Fibroblast of upper back skin (primary cell): ENCODE measurements at places on chromosomes 7 and 10.

DNA sequence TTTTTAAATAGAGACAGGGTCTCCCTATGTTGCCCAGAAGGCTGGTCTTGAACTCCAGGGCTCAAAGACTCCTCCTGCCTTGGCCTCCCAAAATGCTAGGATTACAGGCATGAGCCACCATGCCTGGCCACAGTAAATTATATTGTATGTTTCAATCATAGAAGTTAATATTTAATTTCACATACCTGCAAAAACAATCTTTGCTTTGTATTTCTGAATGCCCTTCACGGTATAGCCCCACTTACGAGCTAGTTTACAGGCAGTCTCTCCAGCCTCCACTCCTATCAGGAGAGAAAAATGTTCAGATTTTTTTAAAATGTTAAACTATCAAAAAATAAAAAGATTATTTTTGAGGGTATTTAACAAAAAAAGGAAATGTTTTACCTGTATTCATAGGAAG, 10.4 kb downstream of the OAT start:
- DNase-seq, result no peak

DNA sequence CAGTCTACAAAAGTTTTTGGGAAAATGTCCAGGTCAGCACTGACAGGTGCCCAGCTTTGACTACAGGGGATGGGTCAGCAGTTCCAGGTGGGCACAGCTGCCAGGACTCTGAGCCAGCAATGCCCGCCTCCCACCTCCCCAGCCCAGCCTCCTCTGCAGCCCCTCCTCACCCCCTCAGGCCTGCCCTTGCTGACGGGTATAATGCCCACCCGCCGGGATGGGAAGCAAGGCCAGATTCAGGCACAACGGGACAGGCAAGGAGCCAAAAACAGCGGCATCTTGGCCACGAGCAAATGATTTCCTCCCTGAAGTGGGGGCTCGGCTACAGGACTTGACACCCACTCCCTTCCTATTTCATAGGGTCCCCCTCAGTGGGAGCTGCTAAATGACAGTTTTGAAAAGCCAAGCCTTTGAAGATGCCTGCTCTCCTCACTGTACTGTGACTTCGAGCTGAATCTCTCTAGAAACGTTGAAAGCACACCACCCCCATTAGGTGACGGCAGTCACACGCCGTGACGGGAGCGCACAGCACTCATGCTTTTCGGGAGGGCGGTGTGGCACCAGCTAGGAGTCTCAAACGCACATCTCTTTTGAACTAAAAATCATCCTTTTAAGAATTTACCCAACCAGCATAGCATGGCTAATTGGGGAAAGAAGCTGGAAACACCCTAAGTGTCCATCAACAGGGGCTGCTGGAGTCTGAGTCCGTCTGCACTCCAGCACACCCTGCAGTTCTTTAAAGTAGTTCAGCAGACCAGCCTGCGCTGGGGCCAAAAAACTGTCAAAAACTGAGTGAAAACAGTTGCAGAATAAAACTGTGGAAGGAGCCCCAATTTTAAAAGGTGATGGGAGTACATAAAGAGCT, 29.6 kb downstream of the MAD1L1 start:
- peak; percentile 5 for DNase-seq

- DNase-seq, result peak; percentile 58
These were observed 154.7 kb downstream of the NEURL1 start for GRCh38 chr10:103648251-103648635.

- DNase-seq, result no peak
These were observed 68.5 kb downstream of the NHLRC2 start for GRCh38 chr10:113922787-113923570.

DNA sequence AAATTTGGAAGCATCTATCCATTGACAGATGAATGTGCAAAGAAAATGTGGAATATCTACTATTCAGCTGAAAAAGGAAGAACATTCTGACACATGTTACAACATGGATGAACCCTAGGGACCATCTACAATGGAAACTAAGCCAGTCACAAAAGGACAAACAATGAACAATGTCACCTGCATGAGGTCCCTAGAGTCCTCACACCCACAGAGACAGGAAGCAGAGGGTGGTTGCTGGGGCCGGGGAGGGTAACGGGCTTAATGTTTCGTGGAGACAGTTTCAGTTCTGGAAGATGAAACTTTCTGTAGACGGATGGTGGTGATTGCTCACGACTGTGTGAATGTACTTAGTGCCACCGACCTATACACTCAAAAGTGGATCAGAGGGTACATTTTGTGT, 282.9 kb downstream of the ADARB2 start:
- no peak for DNase-seq

DNA sequence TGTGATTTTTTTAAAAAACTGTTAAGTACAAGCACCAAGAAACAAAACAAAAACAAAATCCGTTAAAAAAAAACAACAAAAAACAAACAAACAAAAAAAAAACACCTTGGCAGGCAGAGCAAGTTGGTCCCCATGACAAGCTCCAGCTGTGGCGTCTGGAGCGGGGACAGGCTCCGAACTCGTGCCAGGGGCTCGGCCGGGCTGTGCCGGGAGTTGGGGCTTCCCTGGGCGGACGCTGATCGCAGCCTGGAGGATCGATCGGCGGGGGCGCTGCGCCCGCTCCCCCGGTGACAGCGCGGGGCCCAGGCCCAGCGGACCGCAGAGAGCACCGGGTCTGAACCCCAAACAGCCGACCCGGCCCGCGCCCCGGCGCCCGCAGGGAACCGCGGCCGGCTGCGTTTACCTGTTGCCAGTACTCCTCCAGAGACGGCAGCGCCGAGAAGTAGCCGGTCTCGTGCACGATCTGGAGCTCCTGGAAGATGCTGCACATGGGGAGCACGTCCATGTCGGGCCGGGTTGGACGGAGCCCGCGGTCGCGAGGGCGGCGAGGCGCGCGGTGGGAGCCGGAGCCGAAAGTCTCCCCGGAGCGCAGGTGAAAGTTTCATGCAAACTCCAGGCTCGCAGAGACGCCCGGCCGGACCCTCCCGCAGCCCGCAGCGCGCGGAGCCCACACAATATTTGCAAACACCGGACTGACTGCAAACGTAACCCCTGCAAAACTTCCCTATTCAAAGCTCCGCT, at the start of gene KLF6:
Gene KLF6 (minus strand): TSS at position 700 of the 741 bp plus-strand sequence. CDS start 195 bp downstream, at position 505.
- peak; percentile 18 for DNase-seq

GRCh38 chr7:151992375-151992774, 33.1 kb upstream of the GALNT11 start:
- peak; percentile 13 for DNase-seq

DNA sequence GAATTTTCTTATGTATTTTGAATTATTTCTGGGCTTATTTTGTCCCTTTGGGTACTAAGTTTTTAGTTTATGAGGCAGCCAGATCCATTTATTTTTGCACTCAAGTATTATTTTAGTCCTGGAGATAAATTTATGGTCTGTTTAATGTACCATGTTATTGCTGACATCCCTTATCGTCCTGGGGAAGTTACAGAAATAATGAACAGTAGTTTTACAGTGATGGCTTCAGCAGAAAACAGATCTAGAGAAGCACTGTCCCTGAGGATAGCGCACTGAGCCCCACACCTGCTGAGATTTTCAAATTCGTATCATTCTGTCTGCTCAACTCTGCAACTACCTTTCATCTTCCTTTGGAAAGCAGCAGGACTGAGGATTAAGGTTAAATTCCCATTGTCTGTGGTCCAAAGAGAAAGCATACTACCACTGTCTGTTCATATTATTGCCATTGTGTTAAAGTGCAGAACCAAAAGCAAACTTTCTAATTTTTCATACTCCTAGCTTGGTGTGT, 168.3 kb downstream of the SNX13 start:
- no peak for DNase-seq

GRCh38 chr10:124010563-124011131, 82.8 kb downstream of the CHST15 start:
- DNase-seq, result no peak

DNA sequence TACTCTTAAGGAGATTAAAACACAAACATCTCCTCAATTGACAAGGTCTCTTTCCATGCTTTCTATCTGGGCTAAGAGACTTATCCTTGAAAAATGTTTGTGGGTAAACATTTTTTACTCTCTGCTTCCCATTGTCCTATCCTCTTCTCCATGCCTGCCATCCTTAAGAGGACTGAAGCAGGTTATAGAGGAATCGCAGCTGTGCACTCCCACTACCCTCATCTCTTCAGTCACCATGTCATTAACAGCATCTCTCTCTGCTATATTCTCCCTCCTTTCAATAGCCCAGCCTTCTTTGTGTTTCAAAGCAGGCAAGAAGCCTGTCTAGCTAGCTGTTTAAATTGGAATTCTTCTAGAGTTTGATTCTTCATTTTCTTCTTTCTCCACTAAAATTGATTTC, 22.6 kb downstream of the COL1A2 start:
- peak; percentile 21 for DNase-seq

GRCh38 chr10:87895430-87895829, 32.0 kb downstream of the PTEN start:
- DNase-seq, result no peak

DNA sequence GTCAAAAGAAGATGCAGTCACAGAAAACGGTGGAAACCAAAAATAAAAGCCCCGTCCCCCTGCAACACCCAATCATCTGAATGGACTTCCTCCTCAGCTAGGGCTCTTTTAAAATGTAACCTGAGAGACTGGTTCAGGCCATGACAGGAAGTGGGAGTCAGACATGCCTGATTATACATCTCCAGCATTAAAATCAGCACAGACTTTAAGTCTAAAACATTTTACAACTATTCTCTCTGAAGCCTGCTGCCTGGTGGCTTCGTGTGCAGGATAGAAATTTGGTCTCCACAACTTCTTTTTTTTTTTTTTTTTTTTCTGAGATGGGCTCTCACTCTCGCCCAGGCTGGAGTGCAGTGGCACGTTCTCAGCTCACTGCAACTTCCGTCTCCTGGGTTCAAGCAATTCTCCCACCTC, 30.3 kb downstream of the HACD1 start:
- peak; percentile 44 for DNase-seq

- DNase-seq, result no peak
These were observed 216.5 kb upstream of the SEMA3C start for GRCh38 chr7:81135324-81135723.

GRCh38 chr7:87918740-87919139, 15.3 kb upstream of the ADAM22 start:
- no peak for DNase-seq

DNA sequence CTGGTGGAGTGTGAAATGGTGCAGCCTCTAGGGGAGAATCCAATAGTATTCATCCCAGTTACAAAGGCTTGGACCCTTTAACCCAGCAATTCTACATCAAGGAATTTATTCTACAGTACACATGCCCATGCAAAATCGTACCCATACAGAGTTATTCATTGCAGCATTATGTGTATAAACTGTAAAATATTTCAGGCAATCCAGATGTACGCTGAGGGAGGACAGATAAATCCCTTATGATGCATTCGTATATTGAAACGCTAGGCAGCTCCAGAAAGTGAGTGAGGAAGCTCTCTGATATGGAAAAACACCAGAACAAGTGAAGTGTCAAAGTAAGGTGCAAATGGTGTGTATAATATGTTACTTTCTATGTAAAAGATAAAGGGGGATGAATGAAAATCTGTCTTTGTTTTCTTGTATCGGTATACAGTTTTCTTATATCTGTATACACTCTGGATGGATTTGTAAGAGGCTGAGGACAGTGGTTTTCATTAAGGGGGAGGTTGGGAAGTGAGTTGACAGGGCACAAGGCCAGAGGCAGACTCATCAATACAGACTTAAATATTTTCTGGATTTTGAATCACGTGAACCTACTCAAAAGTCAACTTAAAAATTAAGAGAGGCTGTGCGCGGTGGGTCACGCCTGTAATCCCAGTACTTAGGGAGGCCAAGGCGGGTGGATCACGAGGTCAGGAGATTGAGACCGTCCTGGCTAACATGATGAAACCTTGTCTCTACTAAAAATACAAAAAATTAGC, 17.1 kb downstream of the VWA2 start:
- DNase-seq, result no peak

DNA sequence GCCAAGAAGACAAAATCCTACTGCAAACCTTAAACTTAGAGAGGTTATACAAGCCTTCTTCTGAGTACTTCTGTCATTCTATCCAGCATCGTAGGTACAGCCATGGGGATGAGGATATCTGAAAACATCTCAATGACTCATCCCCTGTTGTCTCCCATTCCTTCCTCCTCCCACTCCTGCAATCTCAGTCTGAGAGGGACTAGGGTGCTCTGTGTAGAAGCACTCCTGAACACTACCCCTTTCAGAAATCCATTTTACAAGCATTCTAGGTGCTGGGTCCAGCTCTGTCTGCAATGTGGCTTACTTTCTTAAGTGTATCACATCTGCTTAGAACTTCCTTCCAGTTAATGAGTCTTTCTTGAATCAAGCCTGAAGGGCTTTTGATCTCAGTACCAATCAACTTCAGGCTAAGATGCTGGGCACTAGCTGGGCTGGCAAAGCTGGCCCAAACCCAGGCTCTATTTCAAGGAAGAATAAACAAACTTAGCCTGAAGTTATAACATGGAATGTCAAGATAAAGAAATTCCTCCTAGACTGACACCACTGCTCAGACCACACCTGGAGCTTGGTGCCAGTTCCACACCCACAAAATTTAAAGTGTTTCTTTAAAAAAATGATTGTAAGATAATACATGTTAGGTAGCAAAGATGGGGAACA, 270.3 kb upstream of the AOAH start:
- no peak for DNase-seq
